ENCODE measurements at places on chromosomes 12 and 14. TPM values are rescaled to one million over a fixed set of nuclear protein-coding genes. Genes with fewer than 3 reads are reported as not detected.

NIN gene
- 29.6 TPM for total RNA-seq

SIX6 gene
- total RNA-seq, result not detected

TMEM119 gene
- 7.2 TPM for total RNA-seq

CNTN1 gene
- total RNA-seq, result under 0.01 TPM

RBMS2 gene
- total RNA-seq, result 13.6 TPM

SPRYD3 gene
- total RNA-seq, result 44.1 TPM

SIRT4 gene
- 0.35 TPM for total RNA-seq

DLK1 gene
- total RNA-seq, result not detected

PRPH gene
- total RNA-seq, result not detected

LTBR gene
- total RNA-seq, result 189 TPM

CDH24 gene
- 5.0 TPM for total RNA-seq

MUCL1 gene
- not detected for total RNA-seq

TEAD4 gene
- 24.2 TPM for total RNA-seq

WDR89 gene
- total RNA-seq, result 8.2 TPM

KCNJ8 gene
- total RNA-seq, result 4.6 TPM

CAND1 gene
- total RNA-seq, result 38.6 TPM

TC2N gene
- total RNA-seq, result 0.53 TPM

PLA2G1B gene
- not detected for total RNA-seq

CATSPERB gene
- total RNA-seq, result under 0.01 TPM

COA8 gene
- total RNA-seq, result 40.9 TPM

LBHD2 gene
- not detected for total RNA-seq

CIROP gene
- not detected for total RNA-seq

KRT4 gene
- not detected for total RNA-seq

GZMH gene
- not detected for total RNA-seq

GALNT16 gene
- not detected for total RNA-seq

BHLHE41 gene
- total RNA-seq, result 2.6 TPM

C14orf93 gene
- 11.2 TPM for total RNA-seq

ADCY4 gene
- not detected for total RNA-seq

KRT3 gene
- not detected for total RNA-seq
